ENCODE measurements at places on chromosomes 4 and X.
A peak's percentile ranks its signal among the peaks of the same experiment; 100 is the strongest.

GRCh38 chrX:48477960-48478755 lies 2.2 kb downstream of the FTSJ1 start:
- DNase-seq, result no peak

GRCh38 chrX:134732152-134732551 lies 73.9 kb upstream of the PLAC1 start:
- no peak for DNase-seq

DNA sequence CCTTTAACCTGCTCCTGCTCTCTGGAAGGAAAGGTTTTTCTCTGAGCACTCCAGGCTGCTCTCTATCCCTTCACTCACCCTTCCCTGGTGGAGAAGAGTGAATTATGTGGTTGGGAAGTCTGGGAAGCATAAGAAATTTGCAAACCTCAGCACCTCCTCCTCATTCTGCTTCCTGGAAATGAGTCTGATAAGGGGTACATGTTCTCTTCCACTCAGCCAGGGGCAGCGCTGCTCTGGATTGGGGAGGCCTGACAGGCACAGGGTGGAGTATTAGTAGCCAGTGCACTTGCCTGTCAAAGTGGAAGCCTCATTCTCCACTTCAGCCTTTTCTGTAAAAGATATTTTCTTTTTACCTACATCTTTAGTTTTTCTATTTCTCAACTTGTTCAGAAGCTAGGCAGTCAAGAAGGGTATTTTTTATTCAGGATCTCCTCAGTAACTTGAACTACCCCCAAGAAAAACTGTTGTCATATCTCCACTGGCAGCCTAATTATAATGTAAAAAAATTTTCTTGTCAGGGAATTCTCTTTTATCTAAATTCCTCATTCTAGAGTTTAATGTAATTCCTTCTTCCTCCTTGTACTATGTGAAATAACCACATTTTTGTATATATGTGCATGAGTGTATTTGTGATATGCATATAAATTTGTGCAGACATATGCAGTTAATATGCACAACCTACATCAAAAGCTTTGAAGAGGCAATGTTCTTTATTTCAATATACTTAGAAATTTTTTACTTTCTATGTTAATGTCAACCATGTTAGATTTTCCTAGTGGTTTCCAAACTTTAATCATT lies 15.3 kb downstream of the ADAMTS3 start:
- DNase-seq, result no peak

- no peak for DNase-seq
These were observed 26.8 kb upstream of the AP1S2 start for GRCh38 chrX:15881381-15881897.

- peak; percentile 28 for DNase-seq
These were observed 11.9 kb downstream of the AR start for GRCh38 chrX:67555578-67556203.

- DNase-seq, result no peak
These were observed 2.7 kb downstream of the BEX3 start for GRCh38 chrX:103378990-103379389.
